ENCODE measurements at places on chromosomes 3 and 15.

DNA sequence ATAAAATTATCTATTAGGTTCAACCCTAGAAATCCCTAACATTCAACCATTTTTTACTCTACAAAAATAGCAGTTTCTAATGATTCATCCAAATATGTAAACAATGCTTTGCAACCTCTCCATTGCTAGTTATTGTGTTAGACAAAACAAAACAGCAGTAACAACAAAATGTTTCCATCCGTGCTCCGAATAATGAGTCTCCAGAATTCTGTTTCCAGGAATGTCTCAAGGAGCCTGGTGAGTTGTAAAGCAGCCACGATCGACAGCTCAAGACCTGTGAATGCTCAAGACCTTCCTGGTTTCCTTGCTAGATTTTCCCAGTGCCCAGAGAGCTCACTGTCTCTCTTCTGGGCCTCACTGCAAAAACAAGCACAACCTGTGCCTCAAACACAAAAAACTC, 49.9 kb downstream of the CHRD start:
- DNase-seq, result no peak

- DNase-seq, result no peak
Observed at GRCh38 chr15:49492830-49493229, 69.8 kb downstream of the FGF7 start.

- no peak for DNase-seq
Observed at GRCh38 chr15:95635666-95636065, 694.8 kb upstream of the NR2F2 start.

GRCh38 chr15:85412066-85412465, 31.7 kb downstream of the AKAP13 start:
- no peak for DNase-seq

DNA sequence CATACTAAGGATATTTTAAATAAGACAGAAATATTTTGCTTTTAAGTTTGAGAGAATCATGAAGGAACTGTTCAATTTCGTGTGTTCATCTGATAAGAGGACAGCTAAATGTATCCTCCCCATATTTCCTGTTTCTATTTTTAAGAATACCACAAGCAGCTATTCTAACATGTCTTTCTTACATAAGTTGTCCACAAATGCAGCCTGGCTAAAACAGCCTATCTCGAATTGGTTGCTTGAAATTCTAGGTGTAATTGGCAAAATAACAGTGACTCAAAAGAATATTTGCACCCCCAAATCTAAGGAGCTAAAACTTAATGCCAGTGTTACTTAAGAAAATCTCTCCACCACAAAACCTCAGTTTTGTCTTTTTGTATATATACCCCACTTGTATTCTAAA, 35.0 kb downstream of the BTLA start:
- no peak for DNase-seq
